ENCODE measurements at places on chromosomes 3 and 15.

DNA sequence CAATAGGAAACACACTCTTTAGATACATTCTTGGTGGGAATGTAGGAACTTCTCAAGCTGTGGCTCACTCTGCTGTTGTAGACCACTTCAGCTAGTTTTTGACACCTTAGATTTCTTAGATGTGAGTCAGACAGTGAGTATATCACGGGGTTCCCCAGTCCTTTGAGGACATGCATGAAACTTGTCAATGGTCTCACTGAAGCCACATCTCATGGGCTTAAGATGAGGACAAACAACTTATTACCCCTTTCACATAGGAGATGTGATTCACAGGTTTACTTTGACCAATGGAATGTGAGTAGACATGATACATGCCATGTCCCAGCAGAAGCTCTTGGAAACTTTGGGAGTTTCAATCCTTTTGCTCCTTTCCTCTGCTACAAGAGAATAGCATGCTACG is 325.5 kb downstream of the CHST2 start:
- DNase-seq = no peak

DNA sequence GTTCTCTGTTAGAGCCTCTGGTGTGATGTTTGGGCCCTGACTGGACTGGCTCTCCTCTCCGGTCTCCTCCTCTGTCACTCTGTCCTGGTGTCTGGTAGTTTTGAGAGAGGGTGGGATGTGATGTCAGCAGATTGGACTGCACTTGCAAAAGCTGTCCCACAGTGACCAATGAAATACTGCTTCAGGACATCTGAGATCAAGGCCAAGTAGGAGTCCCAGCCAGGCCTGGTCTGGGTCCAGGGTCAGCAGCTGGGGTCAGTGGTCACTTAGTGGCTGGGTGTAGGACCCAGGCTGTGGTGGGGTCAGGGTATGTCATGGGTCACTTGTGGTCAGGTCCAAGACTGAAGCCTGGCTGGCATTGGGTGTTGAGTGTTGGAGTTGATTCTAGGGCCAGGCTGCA is 20.9 kb downstream of the ALDH1L1 start:
- no peak for DNase-seq

- DNase-seq = no peak
Measured at GRCh38 chr3:99586701-99587100, 51.7 kb upstream of the COL8A1 start.

DNA sequence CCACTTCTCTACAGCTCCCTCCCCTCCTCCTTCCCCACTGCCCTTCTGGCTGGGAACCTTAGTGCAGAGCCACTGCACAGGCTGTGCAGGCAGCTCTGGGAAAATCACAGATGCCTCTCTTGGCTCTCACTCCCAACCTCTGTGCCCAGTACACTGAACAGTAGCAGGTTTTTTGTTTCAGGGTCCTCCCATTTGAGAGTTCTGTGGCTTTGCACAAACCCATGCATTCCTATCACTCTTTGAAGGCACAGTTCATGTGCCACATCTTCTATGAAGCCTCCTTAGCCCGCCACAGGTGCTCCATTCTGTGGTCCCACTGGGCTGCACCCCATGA is 103.9 kb downstream of the SNRK start:
- DNase-seq = no peak

DNA sequence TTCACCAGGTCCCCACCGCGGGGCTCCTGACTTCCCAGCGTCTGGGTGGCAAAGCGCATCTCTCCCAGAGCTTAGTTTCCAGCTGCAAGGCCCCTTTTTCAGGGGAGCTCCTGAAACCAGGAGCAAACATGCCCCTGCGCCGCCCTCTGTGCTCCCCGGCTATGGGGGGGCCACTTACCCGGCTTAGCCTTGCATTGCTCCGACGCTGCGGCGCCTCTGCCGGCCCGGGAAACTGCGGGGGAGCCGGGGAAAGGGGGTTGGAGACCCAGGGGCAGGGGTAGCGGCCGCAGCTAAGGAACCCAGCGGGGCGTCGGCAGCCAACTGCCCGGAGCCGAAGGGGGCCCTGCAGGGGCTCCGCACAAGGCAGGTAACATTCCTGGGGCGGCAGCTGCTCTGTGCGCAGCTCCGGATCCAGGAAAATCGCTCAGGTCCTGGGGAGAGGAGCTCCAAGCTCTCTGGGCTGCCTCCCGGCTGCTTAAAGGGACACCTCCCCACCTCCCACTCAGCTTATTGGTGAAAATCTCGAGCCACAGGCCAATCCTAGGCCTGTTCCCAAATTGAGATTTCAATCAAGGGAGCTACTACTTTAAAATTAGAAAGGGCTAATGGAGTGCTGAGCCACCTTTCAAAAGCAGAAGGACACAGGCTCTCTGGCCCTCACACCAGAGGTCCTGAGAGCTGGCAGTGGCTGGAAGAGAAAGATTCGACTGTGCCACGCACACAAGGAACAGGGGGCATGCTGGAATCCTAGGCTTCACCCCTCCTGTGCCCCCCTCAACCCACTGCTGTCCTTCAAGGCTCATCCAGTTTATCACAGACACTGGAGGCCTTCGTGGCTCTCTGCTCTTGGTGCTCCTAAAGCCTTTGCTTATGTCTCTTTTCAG is 42.7 kb upstream of the PRICKLE2 start:
- no peak for DNase-seq

DNA sequence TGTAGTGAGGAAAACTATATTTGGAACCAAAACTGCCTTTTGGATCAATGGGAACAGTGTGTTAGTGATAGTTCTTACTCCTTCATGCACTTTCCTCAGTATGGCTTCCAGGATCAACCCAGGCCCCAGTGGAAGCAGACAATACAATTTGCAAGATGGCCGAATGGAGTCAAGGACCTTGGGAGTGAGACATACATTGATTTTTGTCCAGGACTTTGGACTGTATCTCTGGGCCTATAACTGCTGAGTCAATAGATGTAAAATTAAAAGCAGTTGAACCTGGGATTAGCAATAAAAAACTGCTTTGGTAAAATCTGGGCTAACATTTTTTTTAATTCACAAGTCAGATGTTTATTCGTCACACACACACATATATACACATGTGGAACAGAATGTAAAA is 1.8 kb downstream of the ARRDC4 start:
- no peak for DNase-seq

GRCh38 chr15:74793135-74794028 is 11.5 kb downstream of the CSK start:
- DNase-seq = no peak

DNA sequence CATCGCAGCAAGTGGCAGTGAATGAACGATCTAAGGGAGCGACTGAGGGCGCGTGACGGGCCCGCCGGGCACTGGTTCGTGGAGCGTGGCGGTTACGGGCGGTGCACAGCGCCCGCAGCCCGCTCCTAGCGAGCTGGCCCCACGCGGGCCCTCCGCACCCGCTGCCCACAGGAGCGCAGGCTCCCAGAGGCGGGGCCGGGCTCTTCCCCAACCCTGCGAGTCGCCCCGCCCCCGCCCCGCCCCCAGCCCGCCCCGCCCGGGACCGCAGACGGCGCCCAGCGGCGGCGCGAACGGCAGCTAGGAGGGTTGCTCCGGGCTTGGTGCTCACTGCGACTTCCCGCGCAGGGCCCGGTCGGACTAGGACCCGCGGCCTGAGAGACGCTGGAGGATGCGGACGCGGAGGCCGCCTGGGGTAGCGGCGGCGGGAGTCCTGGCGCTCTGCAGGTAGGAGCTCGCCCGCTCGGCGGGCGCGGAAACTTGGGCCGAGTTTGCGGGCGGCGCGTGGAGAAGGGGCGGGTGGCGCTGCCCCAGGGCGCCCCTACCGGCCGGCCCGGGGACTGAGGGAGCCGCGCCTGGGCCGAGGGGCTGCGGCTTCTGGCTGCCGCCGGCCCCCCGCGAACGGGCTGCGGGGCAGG is at the start of gene C15orf39:
Gene C15orf39, plus strand, starts transcription at position 267 of the 635 bp plus-strand sequence. CDS start 4,167 bp downstream, outside the sequence.
- peak; percentile 34 for DNase-seq

DNA sequence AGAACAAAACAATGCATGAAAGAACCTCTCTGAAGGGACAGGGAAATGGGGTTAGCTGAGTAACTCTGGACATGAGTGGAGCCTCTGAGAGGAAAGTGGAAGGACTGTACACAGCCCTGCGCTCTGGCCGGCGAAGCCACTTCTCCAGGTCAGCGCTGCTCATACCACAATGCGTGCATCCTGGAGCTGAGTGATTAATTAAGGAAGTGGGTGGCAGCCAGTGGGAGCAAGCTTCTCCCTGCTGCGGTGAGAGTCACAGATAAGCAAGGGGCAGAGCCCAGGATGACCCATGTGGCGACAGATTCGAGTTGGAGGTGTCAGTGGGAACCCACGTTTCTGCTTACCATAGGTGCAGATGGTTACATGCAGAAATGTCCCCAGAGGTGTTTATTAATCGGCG is 48.0 kb downstream of the KLF15 start:
- DNase-seq = no peak

DNA sequence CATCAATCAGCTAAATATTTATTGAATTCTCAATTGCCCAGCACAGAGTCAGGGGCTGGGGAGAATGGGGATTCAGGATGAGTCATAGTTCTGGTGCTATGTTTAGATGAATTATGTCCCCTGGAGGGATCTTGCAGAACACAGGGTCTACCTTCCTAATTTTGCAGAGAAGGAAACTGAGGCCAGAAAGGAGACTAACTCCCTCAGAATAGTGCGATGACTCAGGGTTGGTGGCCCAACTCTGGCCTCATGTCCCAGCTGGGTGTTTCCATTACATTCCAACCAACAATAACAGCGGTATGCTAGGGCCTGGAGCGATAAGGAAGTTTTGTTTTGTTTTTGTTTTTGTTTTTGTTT is 270.9 kb downstream of the TLE3 start:
- DNase-seq = no peak

- no peak for DNase-seq
Measured at GRCh38 chr3:30658328-30659052, 52.1 kb downstream of the TGFBR2 start.

GRCh38 chr15:80703965-80704364 is 8.9 kb downstream of the ABHD17C start:
- no peak for DNase-seq

DNA sequence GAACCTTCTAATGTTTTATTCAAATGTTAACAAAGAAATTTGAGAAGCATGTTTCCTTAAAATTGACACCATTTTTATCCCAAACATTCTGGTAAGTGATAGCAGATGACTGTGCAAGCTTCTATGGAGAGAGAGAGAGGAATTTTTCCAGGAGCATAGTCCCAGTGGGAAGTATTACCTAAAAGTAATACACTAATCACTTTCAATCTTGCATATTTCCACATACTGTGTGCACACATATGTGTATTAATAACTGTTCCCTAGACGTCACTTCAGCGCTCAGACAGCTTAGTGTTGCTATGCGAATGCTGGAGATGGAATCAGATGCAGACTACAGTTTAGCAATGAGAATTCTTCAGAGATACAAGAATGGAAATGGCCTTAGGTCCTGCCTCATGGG is 424.3 kb upstream of the TPRG1 start:
- no peak for DNase-seq

DNA sequence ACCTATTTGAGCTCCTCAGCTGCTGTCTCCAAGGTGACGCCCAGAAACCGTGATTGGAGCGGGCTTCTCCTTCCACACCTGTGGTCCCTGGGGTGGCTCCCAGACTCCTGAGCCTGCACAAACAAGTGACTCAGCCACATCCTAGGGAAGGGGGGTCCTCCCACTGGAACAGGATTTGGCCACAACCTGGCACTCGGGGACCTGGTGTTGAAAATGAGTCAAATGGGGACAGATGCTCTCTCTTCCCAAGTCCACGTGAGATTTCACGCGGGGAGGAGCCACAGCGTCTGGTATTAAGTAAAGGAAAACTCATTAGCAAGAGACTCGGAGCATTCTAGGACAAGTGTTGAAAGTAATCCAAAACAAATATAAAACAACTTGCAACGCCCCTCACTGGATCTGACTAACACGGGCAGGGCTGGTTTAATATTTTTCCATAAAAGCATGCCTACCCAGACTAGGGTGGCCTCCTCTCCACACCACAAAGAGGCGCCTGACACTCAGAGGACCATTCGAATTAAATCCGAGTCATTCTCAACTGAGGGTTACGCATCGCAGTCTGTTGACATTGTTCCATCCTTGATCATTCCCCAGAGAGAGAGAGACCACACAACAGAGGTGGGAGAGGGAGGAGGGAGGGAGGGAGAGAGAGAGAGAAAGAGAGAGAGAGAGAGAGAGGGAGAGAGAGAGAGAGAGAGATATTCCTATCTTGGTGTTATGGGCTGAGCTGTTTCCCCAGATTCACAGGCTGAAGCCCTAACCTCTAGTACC is 74.4 kb downstream of the MGLL start:
- DNase-seq = no peak

DNA sequence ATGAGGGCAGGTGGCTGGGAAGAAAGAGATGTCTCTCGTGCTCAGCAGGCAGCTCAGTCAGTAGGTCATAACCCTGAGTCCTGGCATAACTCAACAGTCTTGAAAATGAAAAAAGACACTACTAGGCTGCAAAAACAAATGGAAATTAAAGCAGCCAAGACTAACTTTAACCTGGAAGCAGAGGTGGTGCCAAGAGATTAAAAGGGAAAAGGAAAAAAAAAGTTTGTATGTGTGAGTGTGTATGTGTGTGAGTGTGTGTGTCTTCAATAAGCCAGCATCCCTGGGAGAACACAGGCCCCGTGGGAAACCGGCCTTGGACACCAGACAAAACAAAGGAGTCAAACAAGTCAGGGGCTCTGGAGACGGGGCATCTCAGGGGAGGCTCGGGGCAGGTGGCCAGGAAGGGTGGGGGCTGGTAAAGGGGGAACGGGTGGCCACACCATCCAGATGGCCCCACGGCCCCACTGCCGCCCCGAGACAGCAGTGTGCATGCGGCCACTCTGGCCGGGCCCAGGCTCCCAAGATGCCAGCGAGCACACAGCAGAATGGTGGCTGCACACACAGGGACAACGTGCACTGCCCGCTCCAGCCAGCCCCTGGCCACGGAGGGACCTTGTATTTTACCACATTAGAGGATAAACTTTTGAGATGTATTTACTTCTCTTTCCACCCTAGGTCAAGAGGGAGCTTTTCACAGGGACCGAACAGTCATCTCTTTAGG is 23.8 kb downstream of the CYFIP1 start:
- DNase-seq = no peak

GRCh38 chr15:33031324-33031821 is 163.1 kb downstream of the FMN1 start:
- DNase-seq = no peak

DNA sequence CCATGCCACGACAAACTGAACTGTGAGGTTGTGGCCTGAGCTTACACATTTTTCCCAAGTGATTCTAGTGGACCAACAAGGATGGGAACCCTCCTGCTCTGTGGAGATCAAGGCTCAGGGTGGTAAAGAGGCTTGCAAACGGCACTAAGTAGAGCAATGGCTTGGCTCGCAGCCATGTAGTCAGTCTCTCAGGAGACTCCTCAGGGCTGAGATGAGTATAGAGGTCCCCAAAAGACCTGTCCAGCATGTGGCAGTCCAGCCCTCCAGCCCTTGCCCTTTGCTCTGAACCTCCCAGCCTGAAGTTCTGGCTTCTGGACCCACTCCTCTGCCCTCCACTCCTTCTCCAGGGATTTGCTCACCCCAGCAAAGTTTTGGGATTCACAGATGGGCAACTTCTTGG is 8.3 kb upstream of the CAMP start:
- DNase-seq = no peak

- no peak for DNase-seq
Measured at GRCh38 chr3:123151251-123151705, 50.5 kb upstream of the SEC22A start.

GRCh38 chr15:99511531-99511865 is 54.3 kb upstream of the MEF2A start:
- no peak for DNase-seq

- no peak for DNase-seq
Measured at GRCh38 chr3:73591286-73591800, 33.4 kb downstream of the PDZRN3 start.

GRCh38 chr3:27220166-27220565 is 149.0 kb downstream of the NEK10 start:
- DNase-seq = no peak

GRCh38 chr3:158731486-158731885 is 771 bp downstream of the RARRES1 start:
- no peak for DNase-seq

GRCh38 chr3:27568393-27568792 is 84.2 kb upstream of the SLC4A7 start:
- DNase-seq = no peak
